ENCODE measurements at places on chromosomes 6 and 20.
A peak's percentile ranks its signal among the peaks of the same experiment; 100 is the strongest.

DNA sequence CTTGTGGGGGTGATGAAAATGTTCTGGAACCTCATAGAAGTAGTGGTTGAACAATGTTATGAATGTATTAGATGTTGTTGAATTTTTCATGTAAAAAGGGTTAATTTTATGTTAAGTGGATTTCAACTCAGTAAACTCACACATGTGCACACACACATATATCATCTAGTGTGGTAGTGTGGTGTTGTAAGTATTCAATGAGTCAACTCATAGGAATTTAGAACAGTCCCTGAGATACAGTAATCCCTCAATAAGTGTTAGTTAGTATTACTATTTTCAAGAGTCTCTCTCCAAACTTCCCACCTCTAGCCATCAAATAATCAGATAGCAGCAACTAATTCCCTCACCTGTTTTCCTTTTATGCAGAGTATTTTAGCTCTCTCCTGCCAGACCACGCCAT is 563.1 kb upstream of the JARID2 start:
- no peak for DNase-seq

DNA sequence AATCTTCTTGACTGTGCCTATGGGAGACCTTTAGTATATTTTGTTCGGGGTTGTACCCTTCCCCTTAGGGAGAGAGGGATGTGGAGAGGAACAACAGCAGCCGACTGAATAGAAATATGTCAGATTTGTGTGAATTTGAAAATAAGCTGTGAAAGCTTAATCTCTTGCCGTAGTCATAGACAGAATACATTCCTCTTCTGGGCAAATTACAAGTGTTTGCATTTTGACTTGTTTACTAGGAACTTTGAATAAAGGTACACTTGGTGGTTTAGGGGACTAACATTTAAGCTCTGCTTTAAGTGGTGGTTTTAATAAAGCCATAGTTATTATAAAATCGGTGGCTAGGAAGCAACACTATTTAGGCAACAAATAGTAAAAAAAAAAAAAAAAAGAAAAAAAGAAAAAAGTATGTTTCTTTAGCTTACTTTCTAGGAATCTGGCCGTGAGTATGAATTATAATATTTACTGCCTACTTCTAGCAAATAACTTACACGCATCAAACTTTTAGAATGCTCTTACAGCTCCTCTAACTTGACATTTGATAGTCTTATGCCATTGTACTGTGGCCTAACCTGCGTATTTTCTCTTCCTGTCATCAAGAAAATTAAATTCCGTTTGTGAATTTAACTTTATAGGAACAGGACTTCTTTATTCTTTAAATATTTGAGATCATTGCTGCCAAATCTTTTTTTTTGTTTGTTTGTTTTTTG is 65.1 kb downstream of the ZBTB2 start:
- no peak for DNase-seq

- no peak for DNase-seq
These were observed 8.8 kb downstream of the MDFI start for GRCh38 chr6:41647061-41647511.

GRCh38 chr6:170461556-170462365 is 91.3 kb downstream of the PSMB1 start:
- no peak for DNase-seq

DNA sequence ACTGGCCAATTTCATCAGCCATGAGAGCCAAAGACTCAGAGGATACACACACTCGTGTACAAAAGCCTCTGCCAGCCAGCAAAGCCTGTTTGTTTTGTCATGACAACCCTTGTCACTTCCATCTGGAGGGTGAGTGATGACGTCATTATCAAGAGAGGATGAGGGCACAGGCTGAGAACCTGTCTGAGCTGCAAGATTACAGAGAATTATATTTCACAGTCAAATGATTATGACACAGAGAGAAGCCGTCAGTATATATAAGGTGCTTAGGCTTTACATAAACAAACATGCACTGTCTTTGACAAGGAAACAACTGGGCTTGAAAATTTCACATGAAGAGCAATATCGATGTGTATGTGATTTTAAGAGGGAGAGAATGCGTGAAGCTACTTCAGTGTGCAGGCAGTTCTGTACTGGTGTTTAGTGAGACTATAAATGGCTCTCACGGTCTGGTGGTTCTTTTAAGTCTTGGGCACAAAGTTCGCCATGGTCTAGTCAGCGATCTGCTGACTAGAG is 36.5 kb upstream of the BCLAF1 start:
- peak; percentile 82 for DNase-seq

DNA sequence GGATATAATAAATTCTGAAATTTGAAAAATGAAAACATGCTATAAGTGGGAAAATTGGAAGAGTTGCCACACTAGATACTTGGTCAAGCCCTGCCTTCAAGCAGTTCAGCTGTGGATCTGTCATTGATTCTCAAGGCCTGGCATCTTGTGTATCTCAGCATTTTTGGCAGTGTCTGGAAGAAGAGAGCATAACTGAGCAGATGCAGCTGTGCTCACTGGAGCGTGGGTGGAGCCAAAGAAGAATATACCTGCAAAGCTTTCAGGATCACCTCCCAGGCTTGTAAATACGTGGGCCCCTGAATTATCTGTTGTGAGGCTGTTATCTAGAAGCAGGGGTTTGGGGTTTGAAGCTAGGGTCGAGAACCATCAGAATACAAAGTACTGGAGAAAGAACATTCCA is 31.3 kb upstream of the CHD6 start:
- DNase-seq: peak; percentile 79

GRCh38 chr6:30272032-30272431 is 54.7 kb upstream of the TRIM39 start:
- no peak for DNase-seq

- DNase-seq: no peak
These were observed 173.9 kb downstream of the LRFN2 start for GRCh38 chr6:40413239-40413638.

- no peak for DNase-seq
These were observed 180.6 kb upstream of the TENT5A start for GRCh38 chr6:81933089-81933488.

DNA sequence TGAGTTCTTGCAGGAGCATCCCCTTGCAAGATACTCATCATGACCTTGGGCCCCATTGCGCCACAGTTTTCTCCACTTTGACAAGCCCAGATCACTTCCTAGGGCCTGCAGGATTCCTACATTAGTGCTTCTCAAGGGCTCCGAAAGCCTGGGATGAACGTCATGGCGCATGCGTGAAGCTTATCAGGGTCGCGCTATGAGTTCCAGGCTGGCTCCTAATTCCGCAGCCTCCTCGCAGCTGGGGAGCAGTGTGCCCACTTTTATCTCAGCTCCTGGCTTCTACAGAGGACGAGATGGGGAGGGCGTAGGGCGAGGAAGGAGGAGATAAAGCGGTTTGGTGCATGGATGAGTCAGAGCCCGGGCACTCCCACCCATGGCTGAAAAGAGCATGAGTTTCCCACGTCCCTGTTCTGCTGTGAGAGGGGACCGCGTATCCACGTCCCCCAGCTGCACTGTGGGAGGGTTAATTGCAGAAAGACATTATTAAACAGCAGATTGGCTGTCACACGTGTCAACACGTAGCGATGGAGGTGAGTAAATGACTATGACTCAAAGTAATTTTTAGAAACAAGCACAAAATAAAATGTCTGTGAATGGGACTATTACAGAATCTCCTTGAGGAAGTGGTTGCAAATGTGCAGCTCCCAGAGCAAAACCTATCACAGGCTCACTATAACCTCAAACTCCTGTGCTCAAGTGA is 72.9 kb upstream of the DSP start:
- DNase-seq: no peak

DNA sequence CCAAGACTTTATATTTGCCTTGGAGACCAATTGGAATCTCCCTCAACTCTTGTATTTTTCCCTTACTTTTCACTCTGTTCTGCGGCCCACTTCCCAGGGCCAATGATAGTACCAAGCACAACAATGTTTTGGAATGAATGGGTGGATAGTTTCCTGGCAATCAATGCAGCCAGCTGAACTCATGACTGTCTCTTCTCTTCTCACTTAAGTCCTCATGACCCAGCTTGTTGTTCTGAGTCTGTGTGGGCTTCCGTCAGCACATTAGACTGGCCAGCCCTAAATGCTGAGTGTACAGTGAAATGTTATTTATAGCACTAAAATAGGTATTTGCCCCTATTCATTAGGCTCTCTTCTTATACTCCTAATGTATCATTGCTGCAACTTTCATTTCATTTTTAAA is 5.6 kb upstream of the MBOAT1 start:
- no peak for DNase-seq

GRCh38 chr6:70669133-70669532 is 1.4 kb downstream of the SMAP1 start:
- DNase-seq: no peak

DNA sequence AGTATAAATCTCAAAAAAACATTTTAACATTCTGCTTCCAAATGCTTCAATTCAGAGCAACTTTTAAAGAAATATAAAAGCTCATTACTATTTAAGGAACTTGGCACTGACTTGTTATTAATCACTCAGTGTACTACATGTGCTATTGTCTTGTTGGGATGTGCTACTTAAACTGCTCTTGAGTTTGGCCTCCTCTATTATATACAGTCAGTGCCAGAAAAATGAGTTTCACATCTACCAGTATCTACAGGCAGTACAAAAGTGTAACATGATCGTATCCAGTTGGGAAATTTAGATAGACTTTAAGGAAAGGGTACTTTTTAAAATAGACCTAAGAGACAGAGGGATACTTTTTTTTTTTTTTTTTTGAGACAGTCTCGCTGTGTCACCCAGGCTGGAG is 627.3 kb upstream of the SLC35B3 start:
- DNase-seq: no peak

GRCh38 chr6:157861814-157862213 is 38.8 kb downstream of the SNX9 start:
- no peak for DNase-seq

DNA sequence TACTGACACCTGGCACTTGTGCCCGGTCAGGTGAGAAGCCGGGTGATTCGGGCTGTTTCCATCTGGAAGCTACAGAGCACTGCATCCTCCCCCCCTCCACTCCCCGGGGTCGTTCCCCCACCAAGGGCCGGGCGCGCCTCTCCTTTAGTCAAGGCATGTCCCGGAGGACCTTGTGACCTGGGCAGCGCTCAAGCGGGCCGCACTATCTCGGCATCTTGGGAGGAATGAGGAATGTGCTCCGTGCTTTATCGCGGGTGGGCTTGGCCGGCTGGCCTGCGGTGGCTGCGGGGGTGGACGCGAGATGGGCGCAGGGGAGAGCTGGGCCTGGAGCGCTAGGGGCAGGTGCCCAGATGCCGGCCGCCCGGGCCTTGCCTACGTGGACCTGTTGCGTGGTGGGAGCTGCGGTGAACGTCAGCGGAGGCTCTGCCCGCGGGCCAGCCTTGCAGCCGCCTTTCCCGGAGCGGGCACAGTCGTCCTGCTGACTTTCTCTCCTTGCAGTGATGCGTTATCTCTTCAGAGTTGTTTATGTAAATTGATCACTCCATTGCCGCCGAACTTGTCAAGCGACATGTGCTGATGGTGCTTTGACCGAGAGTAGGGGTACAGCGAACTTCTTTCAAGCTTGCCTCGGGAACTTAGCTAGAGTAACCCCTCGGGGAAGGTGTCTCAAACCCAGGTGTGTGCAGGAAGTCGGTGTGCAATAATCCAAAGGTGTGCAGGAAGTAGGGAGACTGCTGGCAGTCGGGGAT is 1.1 kb downstream of the LRRC1 start:
- DNase-seq: peak; percentile 27

DNA sequence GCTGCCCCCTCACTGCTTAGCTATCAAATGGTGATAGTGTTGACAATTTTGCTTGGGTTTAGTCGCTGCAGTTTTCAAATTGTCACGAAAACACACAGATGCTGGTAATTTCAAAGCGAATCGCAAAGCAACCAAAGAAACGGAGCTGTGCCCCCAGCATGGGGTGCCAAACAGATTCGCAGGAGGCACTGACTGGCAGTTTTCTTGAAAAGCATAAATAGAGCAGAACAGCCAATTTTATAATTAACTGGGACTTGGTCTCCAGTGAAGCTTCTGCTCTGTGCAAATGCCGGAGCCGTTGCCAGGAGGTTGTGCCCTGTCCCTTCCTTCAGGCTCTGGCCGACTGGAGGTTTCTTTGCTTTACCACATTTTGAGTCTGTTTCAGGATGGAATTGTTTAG is 18.8 kb downstream of the ARHGAP40 start:
- DNase-seq: no peak

- DNase-seq: no peak
These were observed 1115.6 kb upstream of the CITED2 start for GRCh38 chr6:140490081-140490480.

DNA sequence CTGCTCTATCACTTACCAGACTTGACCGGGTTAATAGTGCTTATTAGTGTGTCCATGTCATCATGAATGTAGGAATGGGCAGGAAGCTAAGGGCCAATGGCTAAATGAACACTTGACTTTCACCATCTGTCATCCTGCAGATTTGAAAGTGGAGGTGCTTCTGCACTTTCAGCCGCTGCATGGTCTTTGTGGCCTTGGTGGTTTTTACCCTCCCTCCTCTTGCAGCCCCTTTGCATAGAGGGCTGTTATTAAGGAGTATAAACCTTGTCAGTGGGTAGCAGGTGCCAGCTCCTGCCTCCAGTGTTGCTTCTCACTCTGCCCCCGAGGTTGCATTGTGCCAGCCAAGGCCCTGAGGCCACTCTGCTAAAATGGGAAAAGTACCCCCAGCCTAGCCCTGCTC is 122.2 kb upstream of the TNFAIP3 start:
- DNase-seq: no peak

- no peak for DNase-seq
These were observed 250.7 kb upstream of the FAM83B start for GRCh38 chr6:54595844-54596243.

DNA sequence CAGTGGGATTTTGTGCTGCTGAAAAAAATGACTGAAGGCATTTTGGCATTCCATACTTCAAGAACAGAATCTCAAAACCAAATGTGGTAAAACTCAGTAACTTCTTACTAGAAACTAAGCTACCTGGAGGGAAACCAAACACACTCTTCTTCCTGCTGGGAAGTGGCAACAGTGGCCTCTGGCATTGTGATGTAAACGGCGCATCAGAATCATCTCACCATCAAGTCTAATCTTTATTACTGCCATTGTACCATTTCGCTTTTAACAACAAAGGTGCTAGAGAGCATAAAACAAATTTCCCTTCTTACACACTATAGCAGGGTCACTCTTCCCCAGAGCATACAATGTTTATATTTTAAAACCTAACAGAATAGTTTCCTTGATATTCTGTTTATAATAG is 101.6 kb upstream of the CEP162 start:
- DNase-seq: no peak

DNA sequence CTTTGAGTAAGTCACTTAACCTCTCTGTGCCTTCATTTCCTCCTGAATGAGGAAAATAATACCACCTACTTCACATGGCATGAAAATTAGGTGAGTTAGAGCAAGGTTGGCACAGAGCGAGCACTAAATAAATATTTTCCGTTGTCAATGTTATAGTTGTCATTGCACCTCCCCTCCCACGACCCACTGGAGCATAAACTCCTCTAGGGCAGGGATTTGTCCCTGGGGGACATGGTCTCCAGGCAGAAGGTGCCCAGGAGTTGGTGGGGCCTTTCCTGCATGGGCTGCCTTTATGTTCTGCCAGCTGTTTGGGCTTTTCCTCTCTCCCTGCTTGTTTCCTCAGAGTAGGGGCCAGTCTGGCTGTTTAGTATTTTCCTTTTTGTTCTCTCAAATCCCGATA is 1.3 kb upstream of the ANGPT4 start:
- no peak for DNase-seq

- DNase-seq: no peak
These were observed 6.2 kb downstream of the BEND6 start for GRCh38 chr6:56961151-56961550.

GRCh38 chr6:125812394-125813292 is 21.9 kb downstream of the NCOA7 start:
- DNase-seq: no peak

- DNase-seq: peak; percentile 20
These were observed 56.6 kb downstream of the MMUT start for GRCh38 chr6:49406250-49406970.

Data from NCI-H345 (cell line).